Testis (tissue), 5 donors: ENCODE measurements at places on chromosomes 6 and 20. TPM values are rescaled to one million over a fixed set of nuclear protein-coding genes. Genes with fewer than 3 reads are reported as not detected.
A peak's percentile ranks its signal among the peaks of the same experiment; 100 is the strongest.

Gene LAMA2
- polyA plus RNA-seq, result 25.9 TPM

Gene MAP3K7
- 20.2 TPM for polyA plus RNA-seq

Gene FAM110A
- polyA plus RNA-seq, result 5.5 TPM

Gene ANGPT4
- 1.2 TPM for polyA plus RNA-seq

Gene TRIM10
- 0.17 TPM for polyA plus RNA-seq

Gene THBD
- polyA plus RNA-seq, result 11.0 TPM

DNA sequence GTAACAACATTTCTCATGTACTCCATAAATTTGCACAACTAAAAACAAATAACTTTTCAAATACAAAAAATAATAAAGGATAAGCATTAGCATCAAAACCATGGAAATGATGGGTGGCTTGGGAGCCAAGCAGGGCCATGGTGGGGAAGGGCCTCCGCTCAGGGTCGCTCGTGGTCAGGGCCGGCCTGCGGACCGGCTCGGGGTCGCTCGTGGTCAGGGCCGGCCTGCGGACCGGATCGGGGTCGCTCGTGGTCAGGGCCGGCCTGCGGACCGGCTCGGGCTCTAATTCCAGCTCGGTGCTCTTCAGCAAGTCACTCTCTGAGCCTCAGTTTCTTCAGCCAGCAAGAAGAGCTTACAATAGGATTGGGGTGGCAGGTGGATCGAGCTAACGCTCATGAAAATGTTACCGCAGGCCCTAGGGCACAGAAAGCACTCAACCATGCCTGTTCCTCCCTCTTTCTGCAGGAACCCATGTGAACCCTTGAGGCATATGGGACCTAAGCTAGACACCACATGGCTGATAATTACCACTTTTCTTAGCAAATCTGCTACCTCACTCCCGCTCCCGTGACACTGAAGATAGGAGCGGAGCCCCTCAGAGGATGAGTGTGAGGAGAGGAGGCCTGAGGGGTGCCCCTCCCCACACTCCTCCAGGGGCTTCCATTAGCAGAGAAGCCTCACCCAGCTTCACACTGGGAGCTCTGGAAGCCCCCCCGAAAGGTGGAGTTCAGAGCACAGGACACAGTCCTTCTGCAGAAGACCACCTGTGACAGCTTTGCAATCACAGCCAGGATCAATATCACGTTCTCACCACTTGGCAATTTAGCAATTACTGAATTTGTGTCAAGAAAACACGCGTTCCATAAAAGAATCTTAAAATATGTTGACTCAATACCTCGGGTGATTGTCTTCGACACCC lies 103.0 kb downstream of the PSMB1 start:
- DNase-seq, result peak; percentile 9

GRCh38 chr20:39967806-39968205 lies 721.2 kb downstream of the MAFB start:
- no peak for DNase-seq

- DNase-seq, result peak; percentile 43
Observed at GRCh38 chr6:128519132-128519930, 1.1 kb downstream of the PTPRK start.

DNA sequence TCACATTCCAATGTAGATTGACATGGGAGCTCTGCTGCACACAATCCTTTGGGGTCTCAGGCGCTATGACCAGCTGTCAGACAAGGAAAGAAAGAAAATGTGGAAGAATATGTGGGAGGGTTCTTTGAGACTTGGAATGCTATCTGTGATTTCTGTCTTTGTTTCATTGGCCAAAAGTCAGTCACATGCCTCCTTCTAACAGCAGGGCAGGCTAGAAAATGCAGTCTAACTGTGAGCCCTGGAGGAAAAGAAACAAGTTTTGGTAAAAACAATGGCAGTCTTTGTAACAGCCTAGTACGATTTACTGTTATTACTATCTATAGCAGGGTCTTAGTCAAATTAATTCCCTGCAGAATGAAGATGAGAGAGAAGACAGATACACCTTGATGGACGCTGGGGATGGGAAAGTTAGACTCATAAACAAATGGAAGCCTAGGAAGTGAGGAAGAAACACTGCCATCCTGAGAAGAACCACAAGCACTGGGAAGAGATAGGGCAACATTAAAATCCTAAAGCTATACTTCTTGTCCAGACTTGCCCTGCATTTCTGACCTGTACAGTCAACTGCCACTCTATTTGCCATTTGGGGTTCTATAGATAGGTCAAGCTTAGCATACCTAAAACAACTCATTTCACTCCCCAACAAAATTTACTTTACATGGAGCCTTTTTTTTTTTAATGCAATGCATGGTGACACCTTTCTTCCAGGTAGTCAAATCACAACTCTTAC lies 833.0 kb downstream of the KIF16B start:
- DNase-seq, result no peak

- DNase-seq, result no peak
Observed at GRCh38 chr6:52305948-52306767, 21.6 kb upstream of the MCM3 start.
